ENCODE measurements at places on chromosomes 4 and X. TPM values are rescaled to one million over a fixed set of nuclear protein-coding genes. Genes with fewer than 3 reads are reported as not detected.
A peak's percentile ranks its signal among the peaks of the same experiment; 100 is the strongest.

DNA sequence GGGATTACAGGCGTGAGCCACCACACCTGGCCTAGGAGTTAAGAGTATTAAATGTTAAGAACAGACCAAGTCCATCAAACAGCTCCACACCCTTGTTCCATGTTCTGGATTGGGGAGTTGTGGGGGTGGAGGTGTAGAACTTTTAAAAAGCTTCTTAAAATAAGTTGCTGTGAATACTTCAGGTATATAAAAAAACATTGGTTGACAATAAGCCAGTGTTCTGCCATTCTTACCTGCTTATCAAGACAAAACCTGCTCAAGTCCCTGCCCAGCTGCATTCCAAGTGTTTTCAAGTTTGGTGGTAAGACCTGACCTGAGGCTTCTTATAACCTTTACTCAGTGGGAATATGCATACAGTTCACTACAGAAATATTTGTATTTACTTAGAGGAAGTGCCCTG lies 6.4 kb downstream of the RBM3 start:
- H3K36me3 ChIP-seq, result peaks cover 39% of the 10 kb centered on the region
- no peaks in the 10 kb centered on the region for H3K27me3 ChIP-seq
- peaks cover 25% of the 10 kb centered on the region for H3K4me1 ChIP-seq
- H3K4me3 ChIP-seq, result no peak overlapping the region
- DNase-seq, result no peak

GRCh38 chr4:13233755-13234154 lies 250.4 kb downstream of the RAB28 start:
- no peak overlapping the region for H3K27ac ChIP-seq
- DNase-seq, result no peak
- no peaks in the 10 kb centered on the region for H3K4me1 ChIP-seq
- no peak overlapping the region for H3K4me3 ChIP-seq

The CFAP99 gene
- 0.08 TPM for total RNA-seq

DNA sequence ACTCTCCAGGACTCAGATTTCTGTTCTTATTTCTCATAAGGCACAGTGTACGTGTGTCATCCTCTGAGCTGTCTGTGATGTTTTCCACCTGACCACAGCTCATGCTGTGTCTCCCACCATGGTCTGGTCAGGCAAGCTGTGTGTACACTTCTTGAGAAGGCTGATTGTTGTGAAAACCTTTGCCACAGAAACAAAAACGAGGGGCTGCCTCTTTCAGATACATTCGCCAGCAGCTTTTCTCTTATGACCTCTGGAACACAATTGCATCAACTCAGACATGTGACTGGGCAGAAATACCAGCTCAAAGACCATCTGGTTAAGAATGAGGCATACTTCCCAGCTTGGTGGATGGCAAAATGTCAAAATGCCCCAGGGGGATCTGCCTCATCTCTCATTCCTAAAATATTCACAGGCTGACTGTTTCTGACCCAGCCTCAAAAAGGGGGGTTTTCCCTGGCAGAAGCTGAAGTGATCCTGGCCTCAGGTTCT lies 46.1 kb downstream of the PGRMC2 start:
- H3K4me3 ChIP-seq, result no peak overlapping the region
- no peak for DNase-seq
- no peaks in the 10 kb centered on the region for H3K4me1 ChIP-seq
- no peaks in the 10 kb centered on the region for H3K27me3 ChIP-seq
- H3K36me3 ChIP-seq, result no peaks in the 10 kb centered on the region
- H3K27ac ChIP-seq, result no peak overlapping the region

The ENPEP gene
- 0.65 TPM for total RNA-seq

DNA sequence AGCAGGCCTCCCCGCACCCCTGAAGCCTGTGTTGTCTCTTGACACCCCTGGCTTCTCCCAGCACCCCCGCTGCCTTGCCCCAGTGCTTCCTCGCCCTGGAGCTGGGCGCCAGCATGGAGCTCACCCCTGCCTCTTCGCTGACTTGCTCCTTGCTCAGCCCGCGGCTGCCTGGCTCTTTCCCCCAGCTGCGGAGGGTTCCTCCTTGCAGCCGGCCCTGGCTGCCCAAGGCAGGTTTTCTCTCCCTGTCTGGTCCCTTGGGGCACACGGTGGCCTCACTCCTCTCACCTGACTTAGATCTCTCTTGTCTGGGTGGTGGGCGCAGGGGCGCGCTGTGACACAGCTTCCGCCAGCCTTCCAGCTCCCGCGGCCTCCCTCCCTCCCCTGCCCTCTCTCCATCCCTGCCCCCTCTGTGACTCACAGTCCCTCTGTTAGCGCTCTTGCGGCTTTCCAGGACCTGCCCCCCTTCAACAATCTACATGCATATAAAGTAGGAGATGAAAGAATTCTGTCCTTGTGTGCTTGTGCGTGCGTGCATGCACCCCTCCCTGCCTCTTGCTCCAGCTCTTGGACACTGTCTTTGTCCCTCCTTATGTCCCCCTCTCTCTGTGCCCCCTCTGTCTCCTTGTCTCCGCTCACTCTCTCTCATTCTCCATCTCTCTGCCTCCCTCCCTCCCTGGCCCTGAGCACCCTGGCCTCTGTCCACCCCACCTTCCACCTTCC lies 2.2 kb downstream of the PLXNB3 start:
- H3K4me3 ChIP-seq, result no peak overlapping the region
- no peak for DNase-seq
- no peak overlapping the region for H3K27ac ChIP-seq
- peaks cover 6% of the 10 kb centered on the region for H3K4me1 ChIP-seq
- no peaks in the 10 kb centered on the region for H3K36me3 ChIP-seq

- DNase-seq, result no peak
- H3K27me3 ChIP-seq, result no peaks in the 10 kb centered on the region
- H3K4me3 ChIP-seq, result no peak overlapping the region
- H3K36me3 ChIP-seq, result no peaks in the 10 kb centered on the region
Observed at GRCh38 chr4:43990963-43991362, 457.6 kb downstream of the KCTD8 start.

- no peak overlapping the region for H3K4me3 ChIP-seq
- no peaks in the 10 kb centered on the region for H3K36me3 ChIP-seq
- H3K27ac ChIP-seq, result no peak overlapping the region
Observed at GRCh38 chr4:7358100-7358735, 76.5 kb downstream of the PSAPL1 start.

- H3K4me3 ChIP-seq, result no peak overlapping the region
- H3K27me3 ChIP-seq, result peaks cover 6% of the 10 kb centered on the region
- H3K27ac ChIP-seq, result no peak overlapping the region
- DNase-seq, result no peak
- H3K36me3 ChIP-seq, result no peaks in the 10 kb centered on the region
Observed at GRCh38 chrX:8864161-8864560, 63.0 kb upstream of the FAM9A start.

DNA sequence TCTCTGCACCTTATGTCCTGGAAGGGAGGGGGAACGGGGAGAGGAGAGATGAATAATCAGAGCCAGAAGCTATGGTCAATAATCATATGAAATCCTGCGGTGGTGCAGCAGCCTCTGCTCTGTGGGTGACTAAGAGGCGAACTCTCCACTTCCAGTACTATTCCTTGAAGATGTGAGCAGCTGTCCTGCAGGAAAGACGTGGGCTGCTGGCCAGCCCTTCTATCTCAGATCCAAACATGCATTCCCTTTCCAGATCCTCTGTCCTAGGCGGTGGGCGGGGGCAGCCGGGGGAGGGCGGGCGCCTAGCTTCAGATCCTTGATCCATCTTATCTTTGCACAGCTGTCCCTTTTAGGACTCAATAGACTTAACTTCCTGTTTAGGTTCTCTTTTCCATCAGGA lies 34.5 kb downstream of the SPINK2 start:
- no peaks in the 10 kb centered on the region for H3K4me1 ChIP-seq
- DNase-seq, result no peak
- peaks cover 5% of the 10 kb centered on the region for H3K27me3 ChIP-seq
- no peaks in the 10 kb centered on the region for H3K36me3 ChIP-seq

The ZNF185 gene
- total RNA-seq, result 0.88 TPM

The DGAT2L6 gene
- total RNA-seq, result not detected

The VEGFC gene
- not detected for total RNA-seq

- DNase-seq, result peak; percentile 67
- no peak overlapping the region for H3K27ac ChIP-seq
- H3K36me3 ChIP-seq, result no peaks in the 10 kb centered on the region
Observed at GRCh38 chr4:7101692-7102515, 34.0 kb upstream of the GRPEL1 start.

The TCP11X2 gene
- total RNA-seq, result not detected

- H3K4me3 ChIP-seq, result no peak overlapping the region
- H3K27me3 ChIP-seq, result no peaks in the 10 kb centered on the region
- DNase-seq, result no peak
- no peak overlapping the region for H3K27ac ChIP-seq
- H3K36me3 ChIP-seq, result no peaks in the 10 kb centered on the region
Observed at GRCh38 chr4:20019310-20020015, 232.2 kb upstream of the SLIT2 start.

The LRP2BP gene
- 1.2 TPM for total RNA-seq

- H3K4me3 ChIP-seq, result no peak overlapping the region
- H3K36me3 ChIP-seq, result peaks cover 13% of the 10 kb centered on the region
- peaks cover 11% of the 10 kb centered on the region for H3K4me1 ChIP-seq
Observed at GRCh38 chrX:149531599-149531998, 9.2 kb upstream of the EOLA1 start.

GRCh38 chr4:179114615-179115014 lies 1672.4 kb upstream of the AGA start:
- no peak overlapping the region for H3K27ac ChIP-seq
- H3K4me1 ChIP-seq, result no peaks in the 10 kb centered on the region
- H3K4me3 ChIP-seq, result no peak overlapping the region

The PNCK gene
- 0.60 TPM for total RNA-seq

DNA sequence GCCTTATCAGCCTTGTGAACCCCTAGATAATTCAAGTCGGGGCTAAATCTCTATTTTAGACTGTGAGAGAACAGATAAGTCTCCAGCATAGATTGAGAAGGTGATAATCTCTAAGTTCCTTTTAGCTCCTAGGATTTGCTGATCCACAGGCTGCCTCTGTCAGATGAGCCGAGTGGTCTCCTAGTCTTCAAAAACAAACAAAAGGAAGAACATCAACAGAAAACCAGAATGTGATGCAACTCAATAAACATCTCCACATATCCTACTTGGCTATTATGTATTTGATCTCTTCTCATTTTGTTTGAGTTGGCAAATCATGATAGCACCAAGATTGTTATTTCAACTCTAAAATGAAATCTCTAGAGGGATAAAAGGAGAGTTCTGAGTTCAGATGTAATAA lies 88.4 kb upstream of the SLC7A11 start:
- no peaks in the 10 kb centered on the region for H3K27me3 ChIP-seq
- no peaks in the 10 kb centered on the region for H3K4me1 ChIP-seq
- no peaks in the 10 kb centered on the region for H3K36me3 ChIP-seq
